T-helper 1 cell (primary cell): ENCODE measurements at places on chromosomes 1 and 21.

DNA sequence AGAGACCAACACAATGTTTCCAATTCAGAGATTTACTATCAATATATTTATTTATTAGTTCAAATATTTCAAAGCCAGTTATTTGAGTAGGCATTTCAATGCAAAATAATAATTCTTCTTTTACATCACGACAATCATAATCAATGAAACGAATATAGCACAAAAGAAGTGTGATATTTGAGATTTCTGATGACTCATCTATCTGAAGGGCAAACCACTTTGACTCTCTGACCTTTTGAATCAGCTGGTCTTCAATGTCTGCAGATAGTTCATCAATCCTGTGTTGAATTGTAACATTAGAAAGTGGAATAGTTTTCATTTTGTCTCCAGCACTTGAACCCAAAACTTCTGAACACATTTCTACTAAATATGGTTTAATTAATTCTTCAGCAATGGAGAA lies 3.0 kb upstream of the TMEM35B start:
- DNase-seq: no peak

DNA sequence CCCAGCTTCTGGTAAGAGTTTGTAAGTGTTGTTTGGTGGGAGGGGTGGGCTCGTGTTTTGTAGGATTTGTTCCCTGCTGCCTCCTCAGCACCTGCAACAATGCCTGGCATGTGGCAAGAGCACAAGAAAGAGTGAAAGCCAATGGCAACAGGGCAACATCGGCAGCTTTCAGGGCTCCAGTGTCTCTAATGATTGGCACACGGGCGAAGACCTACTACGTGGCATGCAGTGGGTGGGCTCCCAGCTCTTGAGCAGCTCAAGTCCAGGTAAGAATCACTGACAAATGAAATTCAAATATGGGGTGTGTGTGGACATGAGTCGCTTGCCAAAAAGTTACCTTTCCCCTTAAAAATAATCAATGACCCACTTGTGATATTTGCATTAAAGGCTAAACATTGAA lies 23.9 kb upstream of the SLC1A7 start:
- no peak for DNase-seq

DNA sequence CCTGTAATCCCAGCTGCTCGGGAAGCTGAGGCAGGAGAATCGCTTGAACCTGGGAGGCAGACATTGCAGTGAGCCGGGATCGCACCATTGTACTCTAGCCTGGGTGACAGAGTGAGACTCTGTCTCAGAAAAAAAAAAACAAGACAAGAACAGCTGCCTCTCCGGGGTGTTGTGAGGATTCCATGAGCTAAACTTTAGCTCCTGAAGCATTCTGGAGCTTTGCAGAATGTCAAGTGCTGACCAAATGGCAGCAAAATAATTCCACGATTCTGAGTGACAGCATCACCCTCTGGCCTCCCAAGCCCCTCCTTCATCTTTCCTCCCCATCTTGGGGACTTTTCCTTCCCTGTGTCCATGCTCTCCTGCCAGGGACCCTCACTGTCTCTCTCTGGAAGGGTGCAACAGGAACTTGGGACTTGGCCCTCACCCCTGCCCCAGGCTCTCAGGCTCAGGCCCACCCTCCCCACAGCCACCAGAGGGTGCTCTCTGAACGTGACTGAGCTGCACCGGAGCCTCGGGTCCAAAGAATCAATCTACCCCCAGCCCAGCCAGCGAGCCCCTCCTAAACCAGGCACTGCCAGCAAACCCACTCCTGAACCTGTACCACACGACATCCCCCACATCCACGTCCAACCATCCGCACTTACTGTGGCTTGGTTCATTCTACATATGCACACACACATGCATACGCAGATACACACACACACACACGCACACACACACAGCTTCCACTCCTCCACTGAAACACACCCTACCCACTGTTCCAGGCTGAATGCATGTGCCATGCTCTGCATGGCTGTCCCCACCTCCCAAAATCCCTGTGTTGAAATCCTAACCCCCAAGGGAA lies 45.7 kb downstream of the ACOT7 start:
- peak; percentile 38 for DNase-seq

DNA sequence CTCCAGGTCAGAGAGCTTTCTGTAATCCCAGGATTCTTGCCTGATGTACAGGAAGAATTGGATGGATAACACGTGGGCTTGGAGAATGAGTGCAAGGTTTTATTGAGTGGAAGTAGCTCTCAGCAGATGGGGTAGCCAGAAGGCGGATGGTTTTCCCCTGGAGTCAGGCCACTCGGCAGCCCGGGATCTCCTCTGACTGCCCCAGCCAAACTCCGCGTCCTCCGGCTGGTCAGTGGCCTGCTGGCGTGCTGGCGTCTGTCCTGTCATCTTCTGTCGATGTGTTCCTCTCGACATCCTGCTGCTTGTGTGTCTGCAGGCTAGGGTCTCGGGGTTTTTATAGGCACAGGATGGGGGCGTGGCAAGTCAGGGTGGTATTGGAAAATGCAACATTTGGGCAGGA lies 27.4 kb upstream of the GJA9 start:
- no peak for DNase-seq

GRCh38 chr1:88378560-88378959 lies 305.5 kb upstream of the PKN2 start:
- no peak for DNase-seq

DNA sequence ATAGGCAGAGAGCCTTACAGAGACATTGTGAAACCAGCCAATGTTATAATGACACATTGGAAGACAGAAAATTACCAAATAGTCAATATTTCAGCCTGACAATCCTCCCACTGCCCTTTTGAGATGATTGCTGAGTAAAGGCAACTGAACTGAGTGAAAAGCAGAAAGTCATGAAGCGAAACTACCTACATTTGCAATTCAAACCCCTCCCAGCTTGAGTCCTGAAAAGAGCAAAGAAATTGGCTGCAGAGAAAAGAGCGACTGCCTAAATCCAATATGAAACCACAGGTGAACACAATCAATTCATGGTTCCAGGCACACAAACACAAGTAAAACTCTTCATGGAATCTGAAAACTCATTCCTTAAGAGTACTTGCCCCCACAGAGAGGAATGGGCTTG lies 143.4 kb upstream of the CHRM3 start:
- DNase-seq: no peak

- DNase-seq: no peak
Observed at GRCh38 chr1:185478877-185479276, 161.8 kb upstream of the IVNS1ABP start.

DNA sequence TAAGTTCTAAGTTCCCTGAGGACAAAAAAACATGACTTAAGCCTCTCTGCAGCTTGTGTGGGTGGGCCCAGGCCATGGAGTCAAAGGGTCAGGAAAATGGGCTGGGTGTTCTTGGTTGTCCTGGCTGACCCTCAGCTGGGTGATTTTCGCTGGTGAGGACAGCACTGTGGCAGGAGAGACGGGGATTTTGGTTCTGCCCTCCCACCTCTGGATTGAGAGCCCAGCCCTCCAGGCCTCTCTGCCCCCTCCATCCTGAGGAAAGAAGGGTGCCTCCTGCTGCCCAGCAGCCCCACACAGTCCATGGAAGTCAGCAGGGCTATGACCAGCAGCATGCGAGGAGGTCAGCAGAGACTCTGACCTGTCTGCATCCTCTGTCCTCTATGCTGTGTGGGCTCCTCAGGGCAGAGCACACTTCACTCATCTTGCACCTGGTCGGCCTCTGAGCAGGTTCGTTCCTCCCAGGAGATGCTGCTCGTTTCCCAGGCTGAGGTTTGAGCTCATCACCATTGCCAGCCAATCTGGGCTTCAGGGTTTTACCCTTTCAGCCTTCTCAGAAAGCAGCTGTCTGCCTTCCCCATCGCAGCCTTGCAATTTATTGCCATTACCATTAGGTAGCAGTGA lies 26.5 kb downstream of the PHGDH start:
- DNase-seq: no peak

DNA sequence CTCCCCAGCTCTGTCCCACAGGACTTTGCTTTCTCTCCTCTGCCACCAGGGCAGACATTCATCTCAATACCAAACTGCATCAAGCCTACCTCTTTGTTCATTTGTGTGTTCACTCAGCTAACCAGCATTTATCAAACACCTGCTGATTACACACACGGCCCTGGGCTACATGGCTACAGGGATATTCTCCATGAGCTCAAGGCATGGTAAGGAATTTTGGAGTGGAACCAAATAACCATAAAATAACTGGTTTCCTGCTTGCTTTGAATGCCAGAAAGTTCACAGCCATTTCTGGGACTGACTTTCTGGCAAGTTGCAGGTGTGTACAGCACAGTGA lies 54.6 kb downstream of the LDLRAD2 start:
- no peak for DNase-seq

DNA sequence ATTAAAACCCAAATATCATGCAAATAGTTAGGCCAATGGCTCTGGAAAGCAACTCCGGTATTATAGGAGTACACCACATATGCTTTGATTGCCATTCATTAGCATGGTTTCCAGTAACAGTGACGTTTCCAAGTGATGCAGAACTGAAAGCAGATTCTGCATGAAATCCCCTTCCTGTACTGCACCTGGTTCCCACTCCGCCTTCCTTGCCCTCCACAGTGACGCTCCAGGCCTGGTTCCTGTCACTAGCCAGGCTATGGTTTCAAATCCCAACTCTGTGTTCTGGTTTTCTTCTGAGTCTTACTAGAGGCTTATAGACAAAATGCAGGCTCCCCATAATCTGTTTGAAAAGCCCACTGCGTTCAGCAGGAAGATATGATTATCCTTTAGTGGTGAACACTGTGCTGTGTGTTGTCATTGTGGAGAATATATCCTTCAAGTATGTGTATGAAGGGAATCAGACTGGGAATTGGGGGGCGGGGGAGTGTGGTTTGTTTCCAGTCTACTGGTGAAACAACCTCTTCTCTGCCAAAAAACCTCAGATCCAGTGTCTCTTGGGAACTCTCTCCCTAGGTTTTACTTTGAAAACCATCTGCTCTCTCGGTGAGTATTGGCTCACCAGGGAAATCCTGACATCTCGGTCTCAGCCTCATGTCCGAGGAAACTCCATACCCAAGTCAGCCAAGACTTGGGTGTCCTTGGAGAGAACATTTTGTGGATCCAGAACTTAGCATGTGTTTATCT lies 78.7 kb downstream of the TYW3 start:
- no peak for DNase-seq

DNA sequence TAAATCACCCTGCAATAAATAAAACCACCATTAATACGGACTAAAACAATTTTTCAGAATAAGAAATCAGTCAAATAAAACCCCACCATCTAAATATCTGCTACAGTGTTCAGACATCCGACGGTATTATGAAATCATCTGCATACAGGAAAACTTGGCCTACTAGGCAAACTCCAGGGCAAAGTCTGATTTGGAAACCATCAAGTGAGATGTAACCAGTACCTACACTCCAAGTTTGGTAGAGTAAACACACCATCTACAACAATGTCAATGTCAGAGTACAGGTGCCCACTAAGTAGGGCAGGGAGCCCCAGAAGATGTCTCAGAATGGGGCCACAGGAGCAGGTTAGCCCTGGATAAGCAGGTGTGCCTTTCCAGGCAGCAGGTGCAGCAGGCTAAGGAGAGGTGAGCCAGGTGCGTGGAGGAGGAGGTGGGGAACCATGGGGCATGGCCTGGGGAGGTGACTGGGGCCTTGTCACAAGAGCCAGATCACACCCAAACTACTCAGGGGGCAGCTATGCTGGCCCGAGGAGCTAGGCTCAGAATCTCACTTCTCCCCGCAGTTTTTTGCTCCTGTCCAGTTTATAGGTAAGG lies 59.6 kb downstream of the CAPZB start:
- DNase-seq: no peak

DNA sequence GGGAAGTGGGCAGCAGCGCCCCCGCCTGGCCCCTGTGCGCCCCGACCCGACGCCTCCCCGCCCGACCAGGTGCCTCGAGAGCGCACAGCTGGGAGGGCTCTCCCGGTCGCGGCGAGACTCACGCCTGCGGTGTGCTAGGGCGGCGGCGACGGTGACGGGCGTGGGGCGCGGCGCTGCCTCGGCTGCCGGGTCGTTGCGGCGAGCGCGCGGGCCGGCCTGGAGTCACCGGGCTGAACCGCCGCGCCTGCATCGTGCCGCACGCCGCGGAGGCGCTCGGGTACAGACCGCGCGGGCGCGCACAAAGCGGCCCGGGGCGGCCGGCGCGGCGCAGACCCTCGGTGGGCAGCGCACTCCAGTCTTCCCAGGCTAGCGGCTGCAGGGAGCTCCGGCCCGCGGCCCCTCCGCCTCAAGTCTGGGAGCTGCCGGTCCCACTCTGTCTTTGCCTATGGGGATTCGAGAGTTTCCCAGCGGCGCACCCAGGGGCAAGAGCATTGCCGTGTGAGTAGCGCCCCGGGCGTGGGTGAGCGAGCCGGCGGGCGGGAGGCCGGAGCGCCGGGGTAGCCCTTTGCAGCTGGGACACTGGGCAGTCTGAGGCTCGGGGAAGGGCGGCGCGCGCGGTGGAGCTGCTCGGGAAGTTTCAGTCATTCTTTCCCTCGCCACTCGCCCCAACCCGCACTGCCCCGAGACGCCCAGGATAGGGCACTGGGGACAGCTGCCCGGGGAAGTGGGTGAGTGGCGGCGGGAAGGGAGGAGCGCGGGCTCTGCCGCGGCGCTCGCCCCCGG lies at the start of gene SLC35F3:
Gene SLC35F3, plus strand, starts transcription at position 44 of the 783 bp plus-strand sequence.
- DNase-seq: no peak

- no peak for DNase-seq
Observed at GRCh38 chr1:183234660-183235476, 48.8 kb downstream of the LAMC2 start.

GRCh38 chr1:30286988-30287839 lies 436.2 kb downstream of the MATN1 start:
- no peak for DNase-seq

DNA sequence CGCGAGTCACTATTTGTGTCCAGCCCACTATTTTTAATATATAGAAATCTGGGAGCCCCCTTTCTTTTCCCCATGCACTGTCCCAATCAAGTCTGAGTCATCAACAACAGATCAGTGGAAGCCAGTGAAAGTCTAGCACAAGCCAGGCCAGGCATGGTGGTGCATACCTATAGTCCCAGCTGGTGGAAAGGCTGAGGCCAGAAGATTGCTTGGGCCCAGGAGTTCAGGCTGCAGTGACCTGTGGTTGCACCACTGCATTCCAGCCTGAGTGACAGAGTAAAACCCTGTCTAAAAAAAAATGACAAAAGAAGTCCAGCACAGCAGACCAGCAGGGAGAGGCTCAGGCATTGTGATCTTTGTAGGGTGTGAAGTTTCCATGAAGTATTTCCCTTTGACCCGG lies 9.0 kb upstream of the RPL5 start:
- no peak for DNase-seq

DNA sequence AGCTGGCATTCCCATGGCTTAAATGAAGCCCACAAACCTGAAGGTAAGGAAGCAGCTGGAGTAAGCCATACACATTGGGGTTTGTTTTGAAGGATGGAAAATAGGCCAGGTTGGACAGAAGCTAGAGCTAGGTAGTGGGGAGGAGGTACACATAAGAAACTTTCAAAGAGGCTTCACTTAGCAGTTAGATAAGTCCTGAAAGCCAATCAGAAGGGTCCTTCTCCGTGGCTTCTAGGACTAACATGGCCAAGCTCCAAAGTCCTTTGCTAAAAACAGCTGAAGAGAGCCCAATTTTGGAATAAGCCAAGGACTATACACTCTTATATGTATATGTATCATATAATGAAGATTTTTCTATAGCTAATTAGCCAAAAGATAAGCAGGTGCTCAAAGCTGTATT lies 1.8 kb downstream of the EYA3 start:
- DNase-seq: no peak

GRCh38 chr1:167425482-167425881 lies 92.8 kb downstream of the CD247 start:
- DNase-seq: no peak

- DNase-seq: no peak
Observed at GRCh38 chr1:150061632-150062101, 5.9 kb upstream of the VPS45 start.

- DNase-seq: no peak
Observed at GRCh38 chr1:212228591-212229119, 56.6 kb upstream of the PPP2R5A start.
